ENCODE measurements at places on chromosomes 7 and 10.
A peak's percentile ranks its signal among the peaks of the same experiment; 100 is the strongest.

DNA sequence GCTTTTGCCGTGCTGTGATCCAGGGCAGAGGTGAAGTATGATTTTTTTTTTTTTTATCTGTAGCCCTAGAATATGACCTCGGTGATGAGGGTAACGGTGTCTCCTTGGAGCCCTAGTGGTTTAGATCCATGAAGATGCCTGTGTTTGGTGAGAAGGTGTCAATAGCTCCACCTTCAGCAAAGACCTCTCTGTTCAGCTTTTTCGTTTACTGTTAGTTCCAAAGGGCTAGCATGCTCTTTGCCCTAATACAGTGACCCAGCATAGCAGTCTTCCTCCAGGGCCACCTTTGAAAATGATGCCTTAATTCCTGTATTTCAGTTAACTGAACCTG is 746 bp upstream of the MRPS16 start:
- DNase-seq = no peak

DNA sequence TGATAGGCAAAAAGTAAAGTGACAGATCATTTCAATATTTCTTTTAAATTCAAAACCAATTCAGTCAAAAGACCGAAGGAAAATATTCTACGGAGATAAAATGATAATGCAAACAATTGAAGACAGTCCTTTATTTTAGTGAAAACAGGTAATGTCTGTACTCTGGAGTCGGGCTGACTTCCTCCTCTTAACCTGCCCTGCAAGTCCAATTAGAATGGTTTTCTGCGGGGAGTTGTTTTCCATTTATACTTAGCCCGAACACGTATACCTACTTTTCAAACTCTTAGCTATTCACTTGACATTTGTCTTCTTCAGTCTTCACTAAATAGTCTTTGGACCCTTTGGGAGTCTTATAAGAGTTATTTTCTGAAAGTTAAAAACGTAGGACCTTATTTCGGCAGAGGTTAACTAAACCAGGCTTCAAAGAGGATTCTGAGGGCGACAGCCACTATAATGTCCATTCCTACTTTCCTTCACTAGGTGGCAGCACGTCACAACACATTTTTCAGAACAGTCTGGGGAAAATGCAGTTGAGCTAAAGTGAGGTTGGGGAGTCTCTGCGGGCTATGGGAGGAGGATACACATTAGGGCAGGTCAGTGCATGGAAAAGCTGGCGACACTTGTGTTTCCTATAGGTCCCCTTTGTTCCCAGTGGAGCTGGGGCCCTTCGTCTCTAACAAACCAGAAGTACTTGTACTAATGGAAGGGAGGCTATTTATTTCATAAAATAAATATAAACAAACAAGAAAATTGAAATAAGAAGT is 472.0 kb downstream of the KCNMA1 start:
- DNase-seq = peak; percentile 46

DNA sequence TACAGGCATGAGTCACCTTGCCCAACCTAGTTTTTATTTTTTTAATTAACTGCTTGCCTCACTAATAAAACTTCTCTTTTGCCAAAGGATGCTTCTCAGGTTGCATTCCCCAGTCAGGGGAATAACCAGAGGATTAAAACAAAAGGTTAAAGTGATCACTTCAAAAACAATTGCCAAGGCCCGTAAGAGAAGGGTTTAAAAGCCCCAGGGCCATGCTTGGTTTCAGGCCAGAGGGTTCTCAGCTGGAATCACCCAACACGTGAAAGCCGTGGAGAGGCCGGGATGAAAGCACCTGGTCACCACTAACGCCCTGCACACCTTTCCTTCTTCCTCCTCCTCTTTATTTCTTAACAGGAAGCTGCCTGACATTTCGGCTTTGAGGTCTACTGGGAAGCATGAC is 587.5 kb downstream of the PTPRN2 start:
- no peak for DNase-seq

DNA sequence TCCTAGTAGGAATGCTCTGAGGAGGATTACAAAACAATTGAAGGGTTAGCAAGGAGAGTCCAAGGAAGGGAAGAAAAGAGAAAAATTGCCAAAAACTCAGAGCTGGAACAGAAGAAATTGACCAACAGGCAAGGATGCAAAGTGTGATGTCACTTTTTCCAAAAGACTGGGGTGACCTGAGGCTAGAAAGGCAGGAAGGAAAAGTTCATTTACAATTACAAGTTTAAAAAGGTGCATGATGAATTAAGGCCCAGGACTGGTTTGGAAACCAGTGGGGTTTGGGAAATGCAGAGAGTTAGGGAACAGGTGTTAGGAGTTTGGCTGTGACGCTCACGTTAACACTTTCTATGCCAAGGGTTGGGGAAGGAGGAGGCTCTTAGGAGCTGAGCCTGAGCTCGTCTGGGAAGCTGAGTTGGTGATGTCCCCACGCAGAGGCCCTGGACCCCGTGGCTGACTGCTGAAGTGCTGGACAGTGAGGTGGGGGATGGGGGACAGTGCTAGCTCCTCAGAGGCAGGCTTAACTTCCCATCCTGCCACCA is 92.6 kb upstream of the PODXL start:
- no peak for DNase-seq

GRCh38 chr7:51242007-51242691 is 74.5 kb downstream of the COBL start:
- no peak for DNase-seq

DNA sequence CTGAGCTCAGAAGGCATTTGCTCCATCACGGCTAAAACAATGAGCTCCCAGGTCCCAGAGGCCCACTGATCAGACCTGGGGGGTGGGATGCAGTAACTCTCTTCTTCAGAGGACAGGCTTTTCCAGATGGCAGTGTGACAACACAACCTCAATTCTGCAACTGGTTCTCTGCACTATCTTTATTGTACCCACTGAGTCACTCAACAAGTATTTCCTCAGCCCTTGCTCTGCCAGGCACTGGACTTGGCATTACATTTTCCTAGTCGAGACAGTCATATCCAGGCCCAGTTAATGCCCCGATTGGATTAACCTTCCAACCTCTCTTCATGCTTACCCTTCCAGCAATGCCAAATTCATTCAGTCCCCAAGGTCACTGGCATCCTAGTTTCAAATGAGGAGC is 72.6 kb downstream of the JAZF1 start:
- DNase-seq = no peak

- DNase-seq = no peak
Observed at GRCh38 chr10:17340144-17340829, 112.2 kb downstream of the VIM start.

GRCh38 chr10:92382631-92383030 is 91.7 kb downstream of the MARCHF5 start:
- no peak for DNase-seq

GRCh38 chr10:17394854-17395253 is 59.5 kb downstream of the ST8SIA6 start:
- no peak for DNase-seq

- DNase-seq = no peak
Observed at GRCh38 chr7:43462836-43463235, 120.1 kb upstream of the STK17A start.

DNA sequence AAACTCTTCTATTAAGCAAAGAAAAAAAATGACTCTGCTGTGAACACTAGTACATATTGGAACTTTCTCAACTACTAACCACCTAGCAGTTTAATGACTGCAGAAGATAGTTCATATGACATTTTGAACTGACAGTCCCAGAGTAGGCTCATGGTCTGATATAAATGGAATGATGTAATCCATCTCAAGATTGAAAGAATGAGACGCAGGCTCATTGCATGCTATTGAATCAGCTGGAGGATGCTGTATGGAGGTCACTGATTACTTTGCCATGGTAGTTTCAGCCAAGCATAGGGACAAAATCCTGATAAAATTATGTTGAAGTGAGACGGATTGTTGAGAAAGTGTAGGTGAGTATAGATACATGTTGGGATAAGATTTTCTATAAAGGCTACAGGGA is 217.6 kb upstream of the SEMA3E start:
- no peak for DNase-seq

DNA sequence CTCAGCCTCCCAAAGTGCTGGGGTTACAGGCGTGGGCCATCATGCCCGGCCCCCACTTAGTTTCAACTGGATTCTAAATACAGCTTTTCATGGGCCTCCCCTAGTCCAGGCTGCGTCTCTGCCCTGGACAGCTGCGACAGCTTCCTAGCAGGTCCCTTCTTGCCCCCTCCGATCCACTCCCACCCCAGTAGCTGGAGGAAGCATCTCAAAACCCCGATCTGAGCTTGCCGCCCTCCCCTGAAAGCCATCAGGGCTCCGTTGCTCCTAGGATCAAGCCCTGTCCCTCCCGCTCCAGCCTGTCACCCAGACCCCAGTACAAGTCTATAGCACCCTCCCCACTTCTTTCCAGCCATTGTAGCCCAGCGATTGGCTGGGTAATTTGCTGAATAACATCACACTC is 64.5 kb downstream of the VWA2 start:
- no peak for DNase-seq

DNA sequence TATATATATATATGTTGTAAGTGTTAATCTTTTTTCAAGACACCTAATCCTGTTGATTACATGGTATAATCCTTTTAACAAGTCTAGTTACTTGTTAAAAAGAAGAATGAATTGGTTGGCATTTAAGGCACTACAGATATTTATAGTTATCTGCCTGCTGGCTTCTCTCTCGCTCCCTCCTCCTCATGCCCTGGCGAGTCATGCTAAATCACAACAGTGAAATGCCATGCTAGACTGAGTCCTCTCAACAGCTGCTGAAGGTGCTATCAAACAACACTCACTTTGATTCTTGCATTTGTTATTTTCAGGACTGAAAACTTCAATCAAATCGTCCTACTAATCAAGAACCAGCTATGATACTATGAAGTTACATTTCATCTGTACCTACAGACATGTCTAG is 15.4 kb downstream of the NRAP start:
- no peak for DNase-seq

DNA sequence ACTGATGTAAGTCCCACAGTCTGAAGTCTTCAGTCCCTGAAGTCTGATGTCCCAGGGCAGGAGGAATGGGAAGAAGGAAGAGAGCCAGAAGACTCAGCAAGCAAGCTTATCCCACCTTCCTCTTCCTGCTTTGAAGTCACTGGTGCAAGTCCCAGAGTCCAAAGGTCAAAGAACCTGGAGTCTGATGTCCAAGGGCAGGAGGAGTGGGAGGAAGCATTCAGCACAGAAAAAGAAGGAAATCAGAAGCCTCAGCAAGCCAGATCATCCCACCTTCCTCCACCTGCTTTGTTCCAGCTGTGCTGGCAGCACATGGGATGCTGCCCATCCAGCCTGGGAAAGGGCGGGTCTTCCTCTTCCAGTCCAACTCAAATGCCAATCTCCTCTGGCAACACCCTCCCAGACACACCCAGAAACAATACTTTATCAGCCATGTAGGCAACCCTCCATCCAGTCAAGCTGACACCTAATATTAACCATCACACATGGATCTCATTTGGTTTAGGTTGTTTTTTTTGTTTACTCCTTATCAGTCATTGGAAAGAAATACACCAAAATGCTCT is 50.9 kb downstream of the ADAM12 start:
- DNase-seq = no peak

GRCh38 chr7:112547916-112548315 is 67.1 kb downstream of the LSMEM1 start:
- no peak for DNase-seq

DNA sequence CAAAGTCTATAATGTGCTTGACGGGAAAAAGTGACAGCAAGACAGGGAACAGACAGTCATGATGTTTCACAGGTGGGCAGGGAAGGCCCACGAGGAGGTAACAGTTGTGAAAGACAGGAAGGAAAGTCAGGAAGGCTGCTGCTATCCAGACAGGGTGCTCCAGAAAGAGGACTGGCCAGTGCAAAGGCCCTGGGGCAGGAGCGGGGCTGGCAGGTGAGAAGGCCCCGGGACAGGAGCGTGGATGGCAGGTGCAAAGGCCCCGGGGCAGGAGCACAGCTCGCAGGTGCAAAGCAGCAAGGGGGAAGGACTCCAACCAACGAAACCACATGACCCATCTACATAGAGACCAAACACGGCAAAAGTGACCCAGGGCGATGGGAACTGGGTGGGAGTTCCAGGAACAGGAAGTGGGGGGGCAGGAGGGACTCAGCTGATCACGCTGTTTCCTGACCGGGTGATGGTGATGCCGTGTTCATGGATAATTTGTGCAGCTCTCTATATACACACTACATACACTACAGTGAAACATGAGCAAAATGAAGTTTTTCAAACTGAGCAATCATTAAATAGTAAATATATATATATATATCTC is 138.2 kb downstream of the MAD1L1 start:
- DNase-seq = no peak

GRCh38 chr7:73512018-73512780 is 9.9 kb downstream of the BAZ1B start:
- no peak for DNase-seq

DNA sequence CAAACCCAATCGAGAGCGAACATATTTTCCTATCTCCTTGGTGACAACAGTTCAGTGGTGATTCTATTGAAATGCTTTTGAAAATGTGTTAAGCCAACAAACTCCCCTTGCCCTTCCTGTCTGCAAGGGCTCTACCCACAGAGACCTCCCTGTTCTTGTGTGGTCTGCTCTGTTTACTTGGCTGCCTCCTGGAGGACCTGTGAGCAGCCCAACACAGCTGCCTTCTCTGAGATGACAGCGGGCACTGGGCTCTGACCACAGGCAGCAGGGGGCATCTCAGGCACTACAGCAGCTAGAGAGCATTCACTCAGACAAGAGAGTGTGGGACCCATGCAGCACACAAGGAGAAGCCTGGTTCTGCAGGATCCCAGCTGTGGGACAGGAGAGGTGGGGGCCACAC is 416.4 kb downstream of the TCERG1L start:
- DNase-seq = no peak

DNA sequence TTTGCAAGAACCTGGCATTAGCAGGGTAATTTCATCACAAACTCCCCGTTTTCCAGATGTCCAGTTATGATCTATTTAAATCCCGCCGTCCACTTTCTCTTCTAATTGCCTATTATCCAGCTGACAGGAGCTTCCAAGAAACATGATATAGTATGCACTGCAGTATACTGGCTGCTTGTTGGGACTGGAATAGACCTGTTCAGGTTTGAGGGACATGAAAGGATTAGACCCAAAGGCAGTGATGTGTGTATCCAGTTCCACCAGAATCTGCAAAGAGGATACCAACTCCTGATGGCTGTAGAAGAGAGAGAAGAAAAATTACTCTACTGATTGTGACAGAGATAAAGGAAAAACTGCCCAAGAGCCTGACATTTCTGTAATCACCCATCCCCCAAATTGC is 8.9 kb downstream of the MSS51 start:
- no peak for DNase-seq

GRCh38 chr7:25055520-25056220 is 69.4 kb downstream of the CYCS start:
- no peak for DNase-seq

- DNase-seq = no peak
Observed at GRCh38 chr10:6309816-6310215, 107.1 kb downstream of the PFKFB3 start.

DNA sequence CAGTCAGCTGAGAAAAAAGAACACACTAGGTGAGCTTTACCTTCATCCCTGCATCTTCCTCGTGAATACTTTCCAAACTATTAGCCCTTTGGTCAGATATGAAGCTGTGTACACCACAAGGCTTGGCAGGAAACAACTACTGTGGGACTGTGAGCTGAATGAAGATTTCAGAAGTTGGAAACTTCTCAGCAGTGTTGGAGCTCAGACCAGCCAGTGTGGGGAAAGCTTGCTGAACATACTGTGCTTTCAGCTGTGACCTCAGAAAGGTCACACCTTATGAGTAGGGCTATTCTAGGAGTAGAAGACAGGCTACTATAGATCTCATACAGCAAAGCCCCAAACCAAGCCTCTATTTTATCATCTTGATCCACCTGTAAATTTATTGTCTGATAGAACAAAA is 123.6 kb downstream of the EXOC4 start:
- DNase-seq = no peak

GRCh38 chr7:105245398-105246114 is 143.2 kb downstream of the SRPK2 start:
- DNase-seq = no peak
